Stimulated activated CD8-positive, alpha-beta memory T cell treated with anti-CD3 and anti-CD28 coated beads, Interleukin-7, amount 100 ng/mL, for 1 hour (primary cell): ENCODE measurements at places on chromosomes 6 and 20.

GRCh38 chr6:154487367-154488247 is 22.9 kb downstream of the CNKSR3 start:
- DNase-seq: no peak

DNA sequence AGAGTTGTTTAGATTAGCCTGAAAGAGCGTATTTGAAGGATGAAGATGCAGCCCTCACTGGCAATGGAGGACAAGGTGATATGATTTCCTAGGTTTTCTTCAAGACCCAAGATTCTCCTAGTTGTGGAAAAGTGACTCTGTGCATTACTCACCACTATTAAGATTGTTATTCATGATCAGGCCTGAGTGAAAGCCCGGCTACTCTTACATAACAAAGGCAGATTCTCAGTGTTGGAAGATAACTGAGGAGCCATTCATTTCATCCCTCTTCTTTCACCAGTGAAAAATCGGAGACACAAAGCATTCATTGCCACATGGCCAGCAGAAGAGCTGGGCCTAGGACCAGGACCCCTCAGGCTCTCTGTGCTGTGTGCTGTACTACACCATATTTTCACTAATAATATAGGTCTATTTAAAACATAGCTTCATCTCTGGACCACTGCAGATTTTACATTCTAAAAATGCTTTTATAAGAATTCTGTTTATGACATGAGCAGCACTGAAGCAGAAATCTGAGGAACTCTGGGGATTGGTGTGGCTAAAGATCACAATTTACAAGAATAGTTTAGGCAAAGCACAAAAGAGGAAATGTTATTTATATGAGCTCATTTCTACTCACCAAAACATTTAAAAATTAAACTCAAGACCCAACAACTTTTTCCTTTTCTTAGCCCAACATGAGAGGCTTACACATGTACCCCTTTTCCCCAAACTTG is 181.9 kb upstream of the CCN2 start:
- DNase-seq: no peak

DNA sequence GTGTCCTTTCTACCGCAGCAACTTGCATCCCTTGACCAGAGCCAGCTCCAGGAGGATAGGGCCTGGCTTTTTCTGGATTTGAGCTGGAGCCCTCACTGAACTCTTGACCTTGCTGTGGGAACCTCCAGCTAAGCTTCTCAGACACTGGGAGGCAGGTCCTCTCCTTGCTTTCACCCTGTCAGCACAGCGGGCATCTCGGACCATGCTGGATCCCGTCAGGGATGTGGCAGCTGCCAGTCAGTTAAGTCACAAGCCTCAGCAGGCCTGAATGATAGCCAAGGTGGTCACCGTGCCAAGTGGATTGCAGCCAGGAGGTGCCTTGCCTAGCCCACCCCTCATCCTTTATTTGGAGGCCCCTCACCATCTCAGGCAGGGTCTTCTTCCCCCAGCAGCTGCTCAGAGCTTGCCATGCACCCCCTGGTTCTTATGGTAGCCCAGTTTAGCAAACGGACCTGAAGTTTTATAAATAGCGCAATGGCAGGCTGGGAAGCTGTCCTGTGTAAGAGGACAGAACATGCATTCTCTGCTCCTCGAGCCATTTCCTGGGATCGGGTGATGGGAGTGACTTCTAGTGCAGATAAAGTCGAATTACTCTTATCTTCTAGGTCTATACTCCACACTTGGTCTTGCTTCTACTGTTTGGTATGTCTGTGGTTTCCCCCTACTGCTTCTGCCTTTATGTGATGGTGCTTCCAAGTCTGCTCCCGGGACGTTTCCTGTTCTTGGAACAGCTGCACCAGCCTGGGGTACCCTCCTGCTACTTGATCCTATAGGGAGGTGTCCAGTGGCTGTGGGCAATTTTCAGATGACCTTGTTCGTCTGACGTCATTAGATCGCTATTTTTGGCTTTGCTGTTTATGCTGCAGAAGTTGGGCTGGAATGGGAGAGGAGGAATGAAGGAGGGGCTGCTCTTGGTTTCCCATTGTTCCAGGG is 7.1 kb upstream of the MYLK2 start:
- no peak for DNase-seq

- DNase-seq: no peak
Measured at GRCh38 chr6:102387326-102388033, 994.0 kb downstream of the GRIK2 start.

- DNase-seq: no peak
Measured at GRCh38 chr6:39391182-39391581, 68.7 kb upstream of the KCNK16 start.

GRCh38 chr6:106094261-106094963 is 8.3 kb downstream of the PRDM1 start:
- DNase-seq: no peak

GRCh38 chr6:154921482-154921881 is 73.6 kb upstream of the TIAM2 start:
- DNase-seq: no peak

GRCh38 chr6:18168264-18168663 is 13.0 kb downstream of the KDM1B start:
- DNase-seq: no peak

DNA sequence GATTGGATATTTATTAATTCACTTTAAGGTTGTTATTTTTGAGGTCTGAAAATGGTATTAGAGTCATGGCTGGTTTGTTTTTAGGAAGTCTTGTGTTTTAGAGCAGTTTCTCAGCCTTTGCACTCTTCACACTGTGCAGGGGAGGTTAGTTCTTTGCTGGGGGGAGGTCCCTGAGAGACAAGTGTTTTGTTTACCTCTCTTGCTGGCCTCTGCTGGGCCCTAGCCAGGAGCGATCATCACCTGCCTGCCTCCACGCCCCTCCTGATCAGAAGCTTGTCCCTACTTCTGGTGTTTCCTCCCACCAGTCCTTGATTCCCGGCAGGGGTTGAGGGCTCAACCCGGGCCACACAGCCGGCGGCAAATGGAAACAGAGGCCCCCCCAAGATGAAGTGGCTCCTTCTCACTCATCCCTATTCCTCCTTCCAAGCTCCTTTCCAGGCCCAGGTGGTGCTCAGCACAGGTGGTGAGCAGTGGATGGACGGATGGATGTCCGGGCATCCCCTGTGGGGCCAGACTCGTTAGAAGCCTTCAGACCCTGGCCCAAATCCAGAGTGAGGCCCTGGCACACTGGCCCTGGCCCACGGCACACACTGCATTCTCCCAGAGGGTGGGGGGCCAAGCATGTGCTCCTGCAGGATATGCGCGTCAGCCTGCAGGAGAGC is 51.3 kb downstream of the GRM4 start:
- no peak for DNase-seq

- no peak for DNase-seq
Measured at GRCh38 chr6:16774437-16774836, 13.2 kb upstream of the ATXN1 start.

DNA sequence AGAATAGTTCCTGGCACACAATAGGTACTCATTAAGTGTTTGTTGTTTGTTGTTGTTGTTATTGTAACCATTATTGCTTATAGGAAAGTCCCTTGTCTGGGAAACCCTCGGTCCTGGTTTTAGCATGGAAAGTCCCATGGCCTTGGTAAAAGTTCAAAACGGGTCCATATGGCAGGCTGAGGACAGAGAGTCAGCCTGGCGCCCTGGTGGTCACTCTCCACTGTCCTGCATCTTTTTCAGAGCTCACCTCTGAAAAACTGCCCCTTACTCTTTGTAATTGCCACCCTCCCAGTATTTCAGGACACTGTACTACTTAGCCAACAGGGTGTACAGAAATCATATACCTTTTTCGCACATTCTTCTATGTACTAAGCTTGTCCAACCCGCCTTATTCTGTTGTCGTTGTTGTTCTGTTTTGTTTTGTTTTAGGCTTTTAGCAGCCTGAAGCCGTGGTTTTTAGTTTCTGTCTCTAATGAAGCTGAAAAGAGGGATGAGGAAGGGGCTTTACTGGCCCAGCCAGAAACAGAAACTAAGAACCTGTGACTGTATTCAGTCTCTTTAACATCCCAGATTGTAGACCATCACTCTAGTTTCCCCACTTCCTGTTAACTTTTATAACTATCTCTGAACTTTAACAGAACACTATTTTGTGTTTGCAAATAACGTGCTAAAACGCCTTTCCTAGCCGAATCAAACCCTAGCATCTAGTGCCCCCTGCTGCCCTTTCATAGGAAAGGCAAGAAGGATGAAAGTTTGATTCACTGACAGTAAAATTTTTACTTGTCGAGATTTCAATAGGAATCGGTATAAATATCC is 7.6 kb upstream of the TMEM14A start:
- peak; percentile 35 for DNase-seq

- DNase-seq: no peak
Measured at GRCh38 chr6:139287868-139288267, 3.9 kb downstream of the TXLNB start.

GRCh38 chr6:154301839-154302752 is 54.5 kb downstream of the IPCEF1 start:
- DNase-seq: no peak

- no peak for DNase-seq
Measured at GRCh38 chr6:28742668-28743270, 181.0 kb downstream of the TRIM27 start.

DNA sequence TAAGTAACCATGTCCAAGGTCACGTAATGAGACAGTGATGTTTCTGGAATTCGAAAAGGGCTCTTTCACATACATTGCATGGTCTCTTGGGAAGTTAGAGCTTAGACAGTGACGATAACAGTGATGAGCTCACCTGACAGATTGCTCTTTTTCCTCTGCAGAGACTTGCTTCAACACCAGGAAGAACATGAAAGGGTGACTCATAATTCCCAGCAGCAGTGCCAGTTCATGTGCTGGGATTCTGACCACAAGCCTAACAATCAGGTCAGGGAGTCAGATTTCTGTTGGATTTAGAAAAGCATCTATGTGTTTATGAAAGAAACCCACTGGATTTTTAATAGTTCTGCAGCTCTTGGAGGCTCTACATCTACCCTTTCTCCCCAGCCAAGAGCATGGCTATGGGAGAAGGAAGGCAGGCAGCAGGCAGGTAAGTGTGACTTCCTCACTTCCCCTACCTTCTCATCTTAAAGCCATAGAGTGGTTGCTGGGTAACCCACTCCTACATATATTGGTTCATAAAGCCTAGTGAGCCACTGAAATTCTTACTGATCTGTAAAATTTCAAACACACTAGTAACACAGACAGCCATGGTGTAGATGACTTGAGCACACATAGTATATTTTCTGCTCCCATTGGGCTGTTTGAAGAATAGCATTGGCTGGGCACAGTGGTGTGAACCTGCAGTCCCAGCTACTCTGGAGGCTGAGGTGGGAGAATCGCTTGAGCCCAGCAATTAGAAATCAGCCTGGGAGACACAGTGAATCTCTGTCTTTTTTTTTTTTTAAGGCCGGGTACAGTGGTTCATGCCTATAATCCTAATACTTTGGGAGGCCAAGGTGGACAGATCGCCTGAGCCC is 44.4 kb upstream of the LOC128125822 start:
- no peak for DNase-seq

- no peak for DNase-seq
Measured at GRCh38 chr6:169885131-169885530, 133.7 kb downstream of the ERMARD start.

DNA sequence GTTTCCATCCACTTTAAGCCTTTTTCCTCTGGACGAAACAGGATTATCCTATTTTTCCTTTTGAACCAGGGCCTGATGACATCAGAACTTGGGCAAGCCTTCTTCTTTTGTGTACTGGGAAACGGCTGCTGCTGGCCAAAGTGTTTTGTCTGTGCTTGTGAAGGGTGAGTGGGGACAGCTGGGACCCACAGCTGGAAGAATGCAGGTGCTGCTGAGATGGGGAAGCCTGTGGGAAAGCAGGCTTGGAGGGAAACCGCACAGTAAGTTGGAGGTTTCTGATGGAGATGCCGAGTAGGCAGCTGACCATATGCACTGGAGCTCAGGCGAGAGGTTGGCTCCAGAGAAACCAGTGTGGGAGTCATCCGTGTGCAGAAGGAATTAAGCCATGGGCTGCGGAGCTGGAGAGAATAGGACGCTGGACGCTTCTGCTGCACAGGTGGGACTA is 8.5 kb upstream of the PSMG4 start:
- DNase-seq: no peak

GRCh38 chr20:35539756-35540212 is 2.1 kb upstream of the ERGIC3 start:
- DNase-seq: no peak

DNA sequence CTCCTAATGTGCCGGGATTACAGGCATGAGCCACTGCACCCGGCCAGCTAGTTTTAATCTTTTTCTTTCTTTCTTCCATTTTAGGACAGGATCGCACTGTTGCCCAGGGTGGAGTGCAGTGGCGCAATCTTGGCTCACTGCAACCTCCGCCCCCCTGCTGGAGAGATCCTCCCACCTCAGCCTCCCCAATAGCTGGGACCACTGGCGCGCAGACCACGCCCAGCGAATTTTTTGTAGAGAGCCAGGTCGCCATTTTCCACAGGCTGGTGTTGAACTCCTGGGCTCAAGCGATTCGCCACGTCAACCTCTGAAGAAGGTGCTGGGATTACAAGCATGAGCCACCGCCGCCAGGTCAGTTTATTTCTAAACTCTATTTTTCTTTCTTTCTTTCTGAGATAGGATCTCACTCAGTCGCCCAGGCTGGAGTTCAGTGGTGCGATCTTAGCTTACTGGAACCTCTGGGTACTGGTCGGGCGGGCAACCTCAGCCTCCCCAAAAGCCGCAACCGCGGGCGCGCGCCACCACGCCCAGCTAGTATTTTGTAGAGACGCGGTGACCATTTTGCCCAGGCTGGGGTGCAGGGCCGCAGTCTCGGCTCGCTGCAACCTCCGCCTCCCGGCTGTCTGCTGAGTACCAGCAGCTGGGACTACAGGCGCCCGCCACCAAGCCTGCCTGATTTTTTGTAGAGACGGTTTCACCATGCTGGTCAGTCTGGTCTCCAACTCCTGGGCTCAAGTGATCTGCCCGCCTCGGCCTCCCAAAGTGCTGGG is 20.0 kb upstream of the LIN28B start:
- DNase-seq: no peak

- no peak for DNase-seq
Measured at GRCh38 chr6:21881969-21882465, 288.5 kb downstream of the SOX4 start.

- DNase-seq: no peak
Measured at GRCh38 chr6:154403788-154404187, 47.2 kb upstream of the IPCEF1 start.

DNA sequence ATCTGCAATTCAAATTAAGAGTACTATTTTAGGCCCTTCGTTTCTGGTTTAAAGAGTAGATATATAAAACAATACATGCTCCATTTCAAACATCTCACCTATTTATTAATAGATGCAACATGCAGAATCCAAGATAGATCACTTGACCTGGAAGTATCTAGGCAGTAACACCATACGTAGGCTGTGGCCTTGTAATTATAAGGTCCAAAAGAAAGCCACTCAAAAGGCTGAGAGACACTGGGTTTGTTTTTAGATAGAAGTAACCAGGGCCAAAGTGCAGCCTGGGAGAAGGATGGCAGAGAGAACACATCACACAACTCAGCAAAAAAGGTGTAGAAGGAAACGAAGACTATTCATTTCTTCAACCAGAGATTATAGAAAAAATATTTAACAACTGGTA is 8.4 kb upstream of the GFOD1 start:
- no peak for DNase-seq
